ENCODE measurements at places on chromosomes 2 and 18. TPM values are rescaled to one million over a fixed set of nuclear protein-coding genes. Genes with fewer than 3 reads are reported as not detected.

DNA sequence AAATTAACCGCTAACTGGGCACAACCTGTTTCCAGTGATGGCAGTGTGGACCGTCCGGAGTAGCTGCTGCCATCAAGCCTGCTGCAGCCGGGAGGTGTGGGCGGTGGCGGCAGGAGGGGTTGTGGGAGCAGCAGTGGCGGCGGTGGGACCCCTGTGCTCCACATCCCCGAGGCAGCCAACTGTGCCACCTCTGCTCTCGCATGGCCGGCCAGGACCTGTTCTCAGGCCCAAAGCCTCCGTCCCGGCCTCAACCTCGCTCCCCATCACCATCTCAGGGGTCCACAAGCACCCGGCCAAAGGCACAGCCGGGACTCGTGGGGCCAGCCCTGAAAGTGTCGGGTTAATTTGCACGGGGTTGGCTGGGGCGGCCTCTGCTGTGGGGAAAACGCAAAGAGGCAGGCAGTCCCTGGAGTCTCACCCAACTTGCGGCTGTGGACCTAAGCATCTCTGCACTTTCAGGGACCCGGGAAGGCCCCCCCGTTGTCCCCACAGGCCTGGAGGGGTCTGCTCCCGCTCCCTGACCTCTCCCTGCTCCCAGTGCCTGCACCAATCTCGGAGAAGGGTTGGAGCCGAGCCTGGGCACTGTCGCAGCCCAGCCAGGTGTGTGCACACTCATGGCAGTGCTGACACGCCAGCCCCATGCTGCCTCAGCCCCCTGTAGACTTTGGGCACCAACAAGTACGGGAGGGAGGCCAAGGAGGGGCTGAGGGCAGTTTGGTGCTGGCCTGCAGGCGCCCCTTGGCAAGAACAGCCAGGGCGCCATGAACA lies 44.4 kb upstream of the PEX13 start:
- no peaks in the 10 kb centered on the region for H3K27me3 ChIP-seq
- H3K4me1 ChIP-seq: peaks cover 4% of the 10 kb centered on the region
- no peak overlapping the region for H3K27ac ChIP-seq
- no peak for DNase-seq
- no peak overlapping the region for H3K4me3 ChIP-seq

GRCh38 chr18:5317186-5317585 lies 21.7 kb upstream of the ZBTB14 start:
- no peaks in the 10 kb centered on the region for H3K4me1 ChIP-seq
- DNase-seq: no peak
- no peak overlapping the region for H3K4me3 ChIP-seq
- H3K27me3 ChIP-seq: no peaks in the 10 kb centered on the region

- H3K4me3 ChIP-seq: no peak overlapping the region
- no peaks in the 10 kb centered on the region for H3K36me3 ChIP-seq
- H3K4me1 ChIP-seq: no peaks in the 10 kb centered on the region
- no peaks in the 10 kb centered on the region for H3K27me3 ChIP-seq
- H3K27ac ChIP-seq: no peak overlapping the region
- no peak for DNase-seq
These were observed 52.4 kb upstream of the ARHGAP28 start for GRCh38 chr18:6677086-6677485.

DNA sequence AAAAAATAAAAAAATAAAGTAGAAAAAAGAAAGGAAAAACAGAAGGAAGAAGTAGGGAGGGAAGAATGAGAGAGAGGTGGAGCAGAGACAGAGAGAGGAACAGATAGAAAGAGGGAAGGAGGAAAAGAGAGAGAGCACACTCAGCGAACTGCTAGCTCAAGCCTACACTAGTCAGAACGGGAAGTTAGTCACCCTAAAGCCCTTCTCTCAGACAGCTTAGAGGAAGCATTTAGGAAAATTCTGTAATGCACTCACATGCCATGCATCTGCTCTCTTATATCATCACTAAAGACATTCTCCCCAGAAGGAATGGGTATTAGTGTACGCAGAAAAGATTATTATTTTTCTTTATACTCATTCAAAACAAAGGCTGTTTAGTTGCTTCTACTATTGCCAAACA lies 68.1 kb upstream of the SULT1C3 start:
- H3K27ac ChIP-seq: no peak overlapping the region
- H3K4me3 ChIP-seq: no peak overlapping the region
- no peaks in the 10 kb centered on the region for H3K4me1 ChIP-seq
- no peak for DNase-seq

DNA sequence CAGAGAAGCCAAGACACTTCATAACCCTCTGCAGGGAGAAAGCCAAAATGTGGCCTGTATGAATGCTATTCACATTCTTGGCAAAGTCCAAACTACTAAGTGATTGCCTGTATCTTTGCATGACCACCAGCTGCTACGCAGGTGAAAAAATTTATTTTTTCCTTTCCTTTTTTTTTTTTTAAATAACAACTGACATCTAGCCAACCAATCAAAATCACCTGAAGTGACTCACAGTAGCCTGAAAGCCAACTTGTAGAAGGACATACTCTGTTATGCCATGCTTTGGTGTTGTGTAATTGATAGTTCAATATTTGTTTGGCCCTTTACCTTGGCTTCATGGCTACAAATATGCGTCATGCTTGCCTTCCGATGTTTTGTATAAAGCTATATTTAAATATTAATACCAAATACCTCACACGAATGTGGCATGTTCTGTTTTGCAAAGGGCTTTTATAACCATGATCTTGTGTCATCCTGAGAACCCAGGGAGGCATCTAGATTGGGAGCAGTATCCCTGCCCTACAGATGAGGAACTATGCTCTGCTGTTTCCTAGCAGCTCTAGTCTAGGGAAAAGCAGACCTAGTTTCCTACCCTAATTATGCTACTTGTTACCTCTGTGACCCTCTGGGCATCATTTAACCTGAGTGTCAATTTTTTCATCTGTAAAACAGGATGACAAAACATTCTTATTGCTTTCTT lies 102.1 kb downstream of the MYOM1 start:
- no peaks in the 10 kb centered on the region for H3K27me3 ChIP-seq
- H3K27ac ChIP-seq: no peak overlapping the region
- no peak for DNase-seq
- H3K4me1 ChIP-seq: peaks cover 5% of the 10 kb centered on the region

- H3K36me3 ChIP-seq: no peaks in the 10 kb centered on the region
- no peak overlapping the region for H3K27ac ChIP-seq
- H3K27me3 ChIP-seq: no peaks in the 10 kb centered on the region
- H3K4me1 ChIP-seq: peaks cover 16% of the 10 kb centered on the region
- no peak overlapping the region for H3K4me3 ChIP-seq
These were observed 42.6 kb upstream of the ROCK2 start for GRCh38 chr2:11387100-11387390.

DNA sequence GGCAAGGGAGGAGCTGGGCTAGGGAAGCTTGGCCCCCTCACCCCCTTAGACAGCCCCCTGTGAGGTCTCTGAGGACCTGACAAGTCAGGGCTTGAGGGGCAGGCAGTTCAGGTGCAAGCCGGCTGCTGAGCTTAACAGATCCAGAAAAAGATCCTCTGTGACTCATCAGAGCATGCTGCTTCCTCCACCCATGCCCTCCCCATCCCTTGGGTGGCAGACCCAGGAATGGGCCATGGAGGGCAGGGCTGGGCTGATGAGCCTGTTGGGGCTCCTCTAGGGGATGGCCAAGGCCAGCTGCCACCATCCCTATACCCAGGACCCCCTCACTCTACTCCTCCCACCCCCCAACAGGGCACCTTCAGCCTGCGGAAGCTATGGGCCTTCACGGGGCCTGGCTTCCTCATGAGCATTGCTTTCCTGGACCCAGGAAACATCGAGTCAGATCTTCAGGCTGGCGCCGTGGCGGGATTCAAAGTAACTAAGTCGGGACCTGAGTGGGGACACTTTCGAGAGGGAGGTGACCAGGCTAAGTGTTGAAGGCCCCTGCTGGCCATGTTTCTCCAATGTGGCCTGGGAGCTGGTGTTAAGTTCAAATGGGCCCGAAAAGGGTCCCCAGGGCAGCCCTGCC lies 1.9 kb downstream of the SLC11A1 start:
- DNase-seq: no peak
- no peak overlapping the region for H3K27ac ChIP-seq
- H3K27me3 ChIP-seq: no peaks in the 10 kb centered on the region
- peak overlapping the region; percentile 26 for H3K4me3 ChIP-seq
- H3K4me1 ChIP-seq: peaks cover 25% of the 10 kb centered on the region
- no peaks in the 10 kb centered on the region for H3K36me3 ChIP-seq

- H3K36me3 ChIP-seq: no peaks in the 10 kb centered on the region
- no peaks in the 10 kb centered on the region for H3K27me3 ChIP-seq
- H3K4me1 ChIP-seq: no peaks in the 10 kb centered on the region
- no peak for DNase-seq
- no peak overlapping the region for H3K27ac ChIP-seq
These were observed 460.8 kb downstream of the IRS1 start for GRCh38 chr2:226338825-226339224.

DNA sequence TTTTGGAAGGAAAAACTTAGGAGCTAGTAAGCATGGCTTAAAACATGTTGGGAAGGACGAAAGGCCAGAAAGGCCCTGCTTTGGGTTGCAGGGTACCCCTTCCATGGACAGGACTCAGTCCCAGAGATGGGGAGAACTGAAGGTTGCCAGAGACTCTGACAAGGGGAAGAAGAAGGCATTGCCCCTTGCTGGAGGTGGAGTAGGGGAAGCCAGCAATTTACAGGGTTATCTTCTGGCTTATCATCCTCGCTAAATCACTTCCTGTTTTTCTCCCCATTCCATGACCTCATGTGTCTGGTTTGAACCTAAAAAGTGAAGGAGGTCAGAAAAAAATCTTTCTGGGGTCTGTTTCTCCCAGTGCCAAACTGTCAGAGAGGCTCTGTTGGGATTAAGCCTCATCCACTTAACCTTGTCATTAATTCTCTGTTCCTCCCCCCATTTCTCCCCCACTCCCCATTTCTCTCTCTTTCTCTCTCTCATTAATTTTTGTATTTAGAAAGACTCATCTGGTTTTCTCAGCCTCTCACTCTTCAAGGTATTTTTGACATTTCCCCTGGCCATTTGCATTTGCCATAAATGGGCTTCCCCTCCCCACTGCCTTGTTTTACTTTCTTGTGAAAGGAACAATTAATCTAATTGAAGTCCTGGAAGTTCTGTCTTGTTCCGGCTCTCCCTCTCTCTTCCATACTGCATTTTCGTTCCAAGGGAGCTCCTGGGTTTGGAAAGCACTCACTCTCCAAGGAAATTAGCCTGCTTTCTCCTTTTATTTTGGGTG lies 17.4 kb downstream of the NRP2 start:
- H3K27me3 ChIP-seq: no peaks in the 10 kb centered on the region
- no peak overlapping the region for H3K4me3 ChIP-seq
- H3K27ac ChIP-seq: peak overlapping the region; percentile 62
- DNase-seq: no peak
- peaks cover 12% of the 10 kb centered on the region for H3K4me1 ChIP-seq
- H3K36me3 ChIP-seq: no peaks in the 10 kb centered on the region

GRCh38 chr2:210655229-210655975 lies 99.0 kb downstream of the CPS1 start:
- no peak overlapping the region for H3K4me3 ChIP-seq
- no peaks in the 10 kb centered on the region for H3K27me3 ChIP-seq
- no peak overlapping the region for H3K27ac ChIP-seq
- H3K4me1 ChIP-seq: no peaks in the 10 kb centered on the region
- no peaks in the 10 kb centered on the region for H3K36me3 ChIP-seq
- no peak for DNase-seq

RBM43 gene
- total RNA-seq: 3.5 TPM

SLC16A14 gene
- total RNA-seq: 10.1 TPM

CCDC150 gene
- total RNA-seq: 2.7 TPM

UGT1A10 gene
- total RNA-seq: not detected

SLC9A4 gene
- total RNA-seq: not detected

LAMA3 gene
- total RNA-seq: 234 TPM
